ENCODE measurements at places on chromosomes 2 and 18.

- DNase-seq = peak; percentile 14
Measured at GRCh38 chr18:73613706-73614340, 533.8 kb downstream of the FBXO15 start.

- DNase-seq = peak; percentile 96
Measured at GRCh38 chr18:36067055-36067957, at the start of gene RPRD1A. Gene RPRD1A, minus strand, starts transcription at chr18:36067559. Its CDS starts 155 bp downstream, at chr18:36067404.

GRCh38 chr2:231043796-231044195, 6.5 kb downstream of the C2orf72 start:
- no peak for DNase-seq

DNA sequence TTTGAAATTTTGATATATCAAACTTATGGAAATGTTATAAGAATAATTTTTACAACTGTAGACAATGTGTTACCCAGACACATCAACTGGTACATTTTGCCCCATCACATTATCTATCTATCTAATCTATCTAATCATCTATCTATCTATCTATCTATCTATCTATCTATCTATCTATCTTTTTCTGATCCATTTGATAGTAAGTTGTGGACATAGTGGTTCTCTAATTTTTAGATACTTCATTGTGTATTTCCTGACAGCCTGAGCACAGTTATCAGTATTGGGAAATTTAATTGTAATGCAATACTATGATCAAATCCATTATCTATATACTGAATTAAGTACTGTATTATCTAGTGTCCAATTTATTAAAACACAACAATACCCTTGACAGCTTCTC, 42.0 kb upstream of the TMEM18 start:
- no peak for DNase-seq

DNA sequence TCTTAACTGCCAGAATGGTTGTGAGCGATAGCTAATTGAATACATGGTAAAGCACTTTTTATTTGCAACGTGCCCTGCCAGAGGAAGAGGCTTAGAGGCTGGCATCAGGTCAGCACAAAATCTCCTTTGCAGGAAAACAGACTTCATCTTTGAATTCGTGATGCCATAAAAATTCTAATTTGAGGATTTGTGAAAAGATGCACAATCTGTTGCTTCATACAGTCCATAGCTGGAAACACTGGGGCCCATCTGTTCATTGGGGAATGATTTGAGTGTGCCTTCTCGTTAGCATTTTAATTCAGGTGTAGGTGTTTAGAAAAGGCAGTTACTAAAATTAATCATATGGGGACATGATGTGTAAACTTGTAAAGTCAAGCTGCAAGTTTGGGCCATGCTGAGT, 876.0 kb downstream of the SLC4A3 start:
- no peak for DNase-seq

DNA sequence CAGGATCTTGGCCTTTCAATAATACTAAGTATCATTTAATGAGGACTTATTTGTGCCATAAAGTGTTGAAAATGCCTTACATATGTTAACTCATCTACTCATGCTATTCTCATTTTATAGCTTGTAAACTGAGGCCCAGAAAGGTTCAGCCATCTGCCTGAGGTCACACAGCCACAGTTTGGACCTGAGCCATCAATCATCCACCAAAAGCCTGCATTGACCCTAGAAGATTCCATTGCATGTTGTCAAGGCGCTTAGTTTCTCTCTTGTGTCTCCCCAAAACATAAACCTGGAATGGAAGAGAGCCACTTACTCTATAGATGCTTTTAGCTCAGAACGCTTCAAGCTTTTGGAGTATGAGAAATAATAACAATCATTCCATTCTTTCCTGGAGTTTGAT, 26.8 kb downstream of the NPAS2 start:
- DNase-seq = no peak

DNA sequence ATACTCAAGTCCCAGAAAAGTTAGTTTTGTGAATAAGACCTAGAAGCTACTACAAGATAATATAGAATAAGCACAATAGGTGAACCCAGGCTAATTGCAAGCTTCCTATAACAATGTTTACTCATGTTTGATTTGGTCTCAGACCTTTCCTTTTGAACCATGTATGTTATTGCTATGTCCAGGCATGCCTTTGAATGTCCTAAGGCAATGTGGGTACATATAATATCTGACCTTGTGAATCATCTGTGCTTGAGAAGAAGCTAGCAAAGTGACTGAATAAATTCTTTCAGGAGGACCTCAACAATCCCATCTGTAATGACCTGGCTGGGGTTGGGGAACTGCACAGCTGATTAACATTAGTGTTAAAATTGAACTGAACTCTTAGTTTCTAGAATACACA, 1285.9 kb upstream of the CELF4 start:
- no peak for DNase-seq

DNA sequence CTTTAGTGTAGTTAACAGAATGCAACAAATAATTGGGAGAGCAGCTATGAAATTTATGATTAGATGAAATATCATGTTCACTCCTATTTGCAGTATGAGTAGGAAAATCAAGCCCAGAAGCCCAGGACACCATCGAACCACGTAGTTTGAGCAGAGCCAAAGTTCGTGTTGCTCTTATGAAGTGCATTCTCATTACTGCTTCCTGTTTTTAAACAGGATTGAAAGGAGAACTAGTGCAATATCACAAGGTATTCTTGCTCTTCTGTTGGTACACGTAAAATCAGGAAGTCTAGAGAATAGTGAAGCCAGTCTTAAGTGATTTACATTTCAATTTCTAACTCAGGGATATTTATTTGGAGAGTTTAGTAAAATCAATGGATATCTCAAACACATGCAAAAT, 21.1 kb downstream of the ARHGAP15 start:
- DNase-seq = no peak

- no peak for DNase-seq
Measured at GRCh38 chr2:10027660-10028330, 15.6 kb upstream of the KLF11 start.

DNA sequence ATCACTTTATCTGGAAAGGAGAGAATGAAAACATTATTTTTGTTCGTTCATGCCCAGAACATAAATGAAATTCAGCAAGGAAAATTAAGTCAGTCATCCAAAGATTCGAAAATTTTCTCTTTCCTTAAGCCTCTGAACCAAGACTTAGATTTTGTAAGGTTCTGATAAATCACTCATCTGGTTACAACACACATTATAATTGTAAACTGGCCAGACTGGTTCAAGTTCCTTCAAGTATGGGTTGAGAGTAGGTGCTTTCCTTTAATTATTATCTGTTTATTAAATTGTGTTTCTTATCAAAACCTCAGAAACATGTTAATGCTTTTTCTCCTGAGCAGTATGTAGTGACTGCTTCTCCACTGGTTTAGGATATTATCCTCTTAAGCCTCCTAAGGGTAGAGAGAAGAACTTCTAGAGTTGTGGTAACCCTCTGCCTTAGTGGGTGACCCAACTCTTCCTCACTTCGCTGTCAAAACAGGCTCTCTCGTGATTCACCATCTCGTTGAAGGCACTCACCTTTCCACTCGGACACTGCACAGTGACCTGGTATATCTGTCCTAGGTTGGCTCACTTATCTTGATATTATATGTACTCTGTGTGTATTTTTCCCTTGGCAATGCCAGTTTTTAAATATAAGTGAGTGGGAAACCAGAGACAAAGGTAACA, 325.9 kb downstream of the PAX3 start:
- DNase-seq = no peak

All from fibroblast of villous mesenchyme (primary cell).